Left kidney (tissue), 8 donors: ENCODE measurements at places on chromosomes 2 and 18.
A peak's percentile ranks its signal among the peaks of the same experiment; 100 is the strongest.

DNA sequence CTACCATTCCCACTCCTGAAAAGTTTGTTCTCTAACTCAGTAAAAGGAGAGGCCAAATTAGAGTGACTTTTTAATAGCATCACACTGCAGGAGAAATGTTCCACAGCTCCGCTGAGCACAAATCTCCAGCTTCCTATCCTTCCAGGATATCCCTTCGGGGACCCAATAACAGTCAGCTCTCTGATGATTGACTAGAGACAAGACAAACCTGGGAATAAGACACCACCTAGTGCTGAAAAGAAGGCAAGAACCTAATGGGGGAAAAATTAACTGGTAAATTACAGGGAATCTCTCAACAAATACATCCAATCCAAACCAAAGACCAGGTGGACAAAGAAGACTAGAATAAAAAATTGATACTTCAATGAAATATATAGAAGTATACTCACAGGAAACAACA, 977.1 kb upstream of the SOX11 start:
- DNase-seq = no peak

- DNase-seq = no peak
These were observed 379.4 kb downstream of the TNS1 start for GRCh38 chr2:217623281-217623912.

DNA sequence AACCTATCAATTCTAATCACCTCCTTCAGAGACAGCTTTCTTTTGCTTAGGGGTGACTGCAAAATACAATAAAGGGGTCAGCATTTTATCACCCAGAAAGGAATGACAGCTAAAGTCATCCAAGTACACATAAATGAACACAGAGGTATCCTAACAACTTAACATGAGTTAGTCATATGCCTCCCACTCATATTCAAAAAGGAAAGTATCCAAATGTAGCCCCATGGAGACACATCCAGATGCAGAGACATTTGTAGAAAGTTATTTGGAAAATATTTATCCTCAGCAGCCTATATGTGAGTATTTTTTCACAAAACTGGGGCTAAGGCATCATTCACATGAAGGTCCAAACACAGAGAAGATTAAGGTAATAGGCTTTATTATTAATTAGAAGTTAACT, 1579.7 kb upstream of the SLC39A10 start:
- no peak for DNase-seq

- no peak for DNase-seq
These were observed 170.4 kb upstream of the SESTD1 start for GRCh38 chr2:179435000-179435399.

DNA sequence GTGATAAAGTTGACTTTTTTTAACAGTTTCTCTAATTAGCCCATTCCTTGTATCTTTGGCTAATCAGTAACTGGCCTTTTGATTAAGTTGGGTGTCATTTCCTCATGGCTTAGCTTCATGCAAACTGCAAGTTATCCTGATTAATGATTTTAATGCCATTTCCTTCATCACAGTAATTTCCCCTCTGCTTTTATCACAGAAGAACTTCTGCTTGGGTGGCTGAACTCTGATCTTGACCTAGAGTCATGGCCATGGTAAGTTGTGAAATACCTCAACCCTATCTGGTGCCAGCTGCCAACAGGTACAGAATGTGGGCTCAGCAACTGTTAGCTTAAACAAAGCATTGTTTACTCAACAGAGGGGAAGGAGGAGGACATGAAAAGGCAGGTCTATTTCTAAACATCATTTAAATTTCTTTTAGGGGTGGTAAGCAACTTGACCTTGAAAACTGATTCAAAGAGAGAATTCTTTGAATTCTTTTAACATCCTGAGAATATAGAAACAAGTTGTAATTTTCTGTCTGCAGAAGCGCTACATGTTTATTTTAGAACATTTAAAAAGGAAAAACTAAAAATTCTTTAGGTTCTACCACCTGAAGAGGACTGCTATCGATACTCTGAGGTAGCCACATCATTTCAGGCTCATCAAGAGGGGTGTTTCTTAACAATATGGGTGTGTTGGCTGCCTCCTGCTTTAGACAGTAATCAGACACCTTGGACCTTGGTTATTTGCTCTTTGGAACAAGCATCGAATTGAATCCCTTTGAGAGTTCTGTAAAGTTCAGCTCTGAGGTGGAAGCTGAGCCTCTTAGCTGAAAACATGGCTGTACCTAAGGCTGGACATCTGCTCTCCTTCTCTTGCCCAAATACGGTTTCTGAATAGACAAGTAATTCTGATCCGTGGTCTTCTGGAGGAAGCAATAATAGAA, 39.7 kb downstream of the ANXA4 start:
- DNase-seq = no peak

- DNase-seq = no peak
These were observed 1.8 kb downstream of the CBLN2 start for GRCh38 chr18:72542342-72542741.

DNA sequence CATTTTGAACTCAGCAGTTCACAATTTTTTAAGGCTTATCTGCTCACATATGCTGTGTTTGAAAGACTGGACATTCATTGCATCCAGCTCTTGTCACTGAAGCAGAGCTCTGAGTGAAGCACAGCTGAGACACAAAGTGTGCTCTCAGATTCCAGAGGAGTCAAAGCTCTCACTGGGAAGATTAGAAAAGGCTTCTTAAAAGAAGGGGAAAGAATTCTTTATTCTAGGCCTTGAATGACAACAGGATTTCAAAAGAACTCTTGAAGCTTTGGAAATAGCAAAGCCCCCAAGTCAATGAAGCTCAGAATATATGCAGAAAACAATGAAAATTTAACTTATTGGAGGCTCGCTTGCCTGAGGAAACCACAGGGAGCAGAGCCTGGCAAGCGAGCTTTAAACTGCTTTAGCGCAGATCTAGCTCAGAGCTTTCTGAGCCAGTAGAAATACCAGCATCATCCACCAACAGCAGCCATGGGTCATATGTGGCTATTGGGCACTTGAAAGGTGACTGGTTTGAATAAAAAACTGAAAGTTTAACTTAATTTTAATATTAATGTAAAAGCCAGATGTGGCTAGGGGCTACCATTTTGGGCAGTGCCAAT, 369.7 kb downstream of the OSR1 start:
- no peak for DNase-seq

DNA sequence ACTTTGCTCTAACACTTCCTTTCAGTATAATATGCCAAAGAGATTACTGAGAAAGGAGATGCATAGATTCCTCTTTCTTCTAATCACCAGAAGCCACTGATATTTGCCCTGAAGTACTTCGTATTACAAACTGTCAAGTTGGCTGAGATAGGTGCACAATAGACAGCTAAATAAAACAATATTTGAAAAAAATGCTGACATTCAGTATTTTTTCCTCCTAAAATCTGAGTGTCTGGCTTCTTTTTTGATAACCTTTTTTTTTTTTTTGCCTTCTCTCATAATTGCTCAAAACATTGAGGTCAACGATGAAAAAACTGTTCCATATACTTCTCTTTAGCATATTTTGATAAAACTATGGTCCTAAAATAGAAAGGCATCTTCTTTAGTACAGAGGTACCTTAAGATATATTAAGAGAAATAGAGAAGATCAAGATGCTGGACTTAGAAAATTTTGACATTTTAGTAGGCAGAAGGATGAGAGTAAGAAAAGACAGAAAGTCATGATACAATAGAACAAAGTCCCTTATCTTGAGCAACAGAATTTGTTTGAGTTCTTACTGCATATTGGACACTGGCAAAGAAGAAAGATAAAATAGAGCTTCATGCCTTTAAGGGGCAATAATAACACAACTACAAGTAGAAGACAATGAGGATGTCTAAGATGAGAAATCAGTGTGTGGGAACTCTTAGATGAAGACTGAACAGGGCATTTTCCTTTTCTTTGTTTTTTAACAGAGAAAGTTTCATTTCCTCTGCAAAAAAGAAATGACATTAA, 220.7 kb downstream of the PTH2R start:
- DNase-seq = no peak

DNA sequence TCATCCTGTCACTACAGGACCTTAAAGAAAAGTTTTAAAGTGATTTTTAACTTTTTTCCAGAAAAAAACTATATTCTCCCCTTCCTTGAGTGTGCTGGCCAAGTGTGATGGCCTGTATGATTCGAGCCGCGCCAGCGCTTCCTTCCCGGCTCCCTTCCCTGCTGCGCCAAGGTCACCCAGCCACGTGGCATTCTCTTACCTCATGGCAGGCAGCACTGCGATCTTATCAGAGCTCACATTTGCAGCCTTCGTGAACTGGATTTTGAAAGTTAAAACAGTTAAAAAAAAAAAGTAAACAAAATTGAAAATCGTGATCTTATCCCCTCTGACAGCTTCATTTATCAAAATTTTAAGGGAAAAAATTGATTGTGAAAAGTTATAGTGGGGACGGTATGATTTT, 279.8 kb downstream of the PTGR3 start:
- no peak for DNase-seq

GRCh38 chr2:108169982-108170625, 69.7 kb upstream of the SULT1C3 start:
- peak; percentile 41 for DNase-seq

DNA sequence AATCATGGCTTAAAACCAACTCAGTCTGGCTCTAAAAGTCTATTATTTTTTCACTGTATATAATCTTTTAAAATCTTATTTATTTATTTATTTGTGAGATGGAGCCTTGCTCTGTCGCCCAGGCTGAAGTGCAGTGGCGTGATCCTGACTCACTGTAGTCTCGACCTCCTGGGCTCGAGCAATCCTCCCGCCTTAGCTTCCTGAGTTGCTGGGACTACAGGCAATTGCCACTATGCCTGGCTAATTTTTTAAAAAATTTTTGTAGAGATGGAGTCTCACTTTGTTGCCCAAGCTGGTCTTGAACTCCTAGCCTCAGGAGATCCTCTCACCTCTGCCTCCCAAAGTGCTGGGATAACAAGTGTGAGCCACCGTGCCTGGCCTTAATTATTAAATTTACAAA, 14.5 kb downstream of the GORASP2 start:
- DNase-seq = no peak

DNA sequence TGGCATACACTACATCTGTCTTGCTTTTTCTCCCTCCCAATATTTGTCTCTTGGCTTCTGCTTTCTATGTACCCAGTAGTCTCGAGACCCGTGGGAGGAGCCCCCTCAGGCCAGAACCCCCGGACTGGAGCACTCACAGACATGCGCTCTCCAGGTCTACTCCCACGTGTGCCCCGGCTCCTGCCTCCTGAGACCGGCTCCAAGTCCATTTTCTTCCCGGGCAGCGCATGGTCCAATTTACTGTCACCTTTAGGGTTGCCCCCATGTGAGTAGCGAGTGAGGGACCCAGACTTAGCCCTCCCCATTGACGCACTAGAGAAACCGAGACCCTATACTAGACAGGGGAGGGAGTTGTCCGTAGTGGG, 11.8 kb upstream of the TEX51 start:
- no peak for DNase-seq

DNA sequence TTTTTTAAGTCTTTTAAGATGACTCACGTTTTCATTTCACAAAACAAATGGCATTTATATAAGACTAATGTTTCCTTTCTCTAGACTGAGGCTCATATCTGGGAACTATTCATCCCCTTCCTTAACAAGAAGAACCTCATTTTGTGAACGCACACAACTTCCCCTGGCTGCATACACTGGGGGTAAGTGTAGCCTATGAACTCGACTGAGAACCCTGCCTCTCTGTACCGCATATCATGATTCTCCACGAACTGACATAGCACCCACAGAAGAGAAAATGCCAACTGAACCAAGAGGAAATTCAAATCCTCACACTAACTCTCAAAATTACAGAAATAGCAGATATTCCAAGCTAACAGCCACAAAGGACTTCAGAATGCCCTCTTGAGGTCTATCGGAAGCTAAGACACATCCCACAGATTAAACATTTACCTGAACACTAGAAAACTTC, 236.7 kb downstream of the TCF4 start:
- no peak for DNase-seq

DNA sequence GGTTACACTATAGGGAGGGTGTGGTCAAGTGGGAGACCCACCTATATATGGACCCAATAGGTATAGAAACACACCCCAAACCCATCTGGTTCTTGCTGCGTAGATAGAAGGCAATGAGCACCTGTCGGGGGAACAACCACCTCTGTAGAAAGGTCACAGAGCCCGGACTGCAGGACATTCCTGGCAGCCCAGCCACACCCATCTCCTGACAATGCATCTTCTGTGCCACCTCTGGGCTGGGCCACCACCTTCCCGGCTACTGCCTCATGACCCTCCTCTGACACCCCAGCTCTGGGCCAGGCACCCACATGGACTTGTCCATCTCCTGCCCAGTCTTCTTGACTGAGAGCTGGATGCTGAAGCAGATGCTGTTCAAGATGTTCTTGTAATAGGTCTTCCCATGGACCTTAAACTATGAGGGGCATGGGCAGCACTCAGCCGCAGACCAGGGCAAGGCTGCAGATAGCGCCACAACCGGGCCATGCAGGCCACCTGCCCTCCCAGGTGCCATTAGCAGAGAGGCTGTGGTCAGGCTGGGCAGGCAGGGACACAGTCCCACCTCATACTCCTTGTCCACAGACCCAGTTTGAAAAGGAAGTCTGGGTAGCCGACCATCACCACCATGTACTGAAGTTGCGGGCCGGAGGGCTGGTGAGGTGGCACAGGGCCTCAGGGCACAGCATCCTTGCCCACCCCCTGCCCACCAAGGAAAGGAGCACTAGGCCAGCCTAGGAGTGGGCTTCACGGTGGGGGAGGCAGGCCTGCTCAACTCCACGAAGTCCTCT, 9.3 kb downstream of the ALPG start:
- no peak for DNase-seq

- no peak for DNase-seq
These were observed 1.5 kb downstream of the RAX start for GRCh38 chr18:59271606-59272220.

DNA sequence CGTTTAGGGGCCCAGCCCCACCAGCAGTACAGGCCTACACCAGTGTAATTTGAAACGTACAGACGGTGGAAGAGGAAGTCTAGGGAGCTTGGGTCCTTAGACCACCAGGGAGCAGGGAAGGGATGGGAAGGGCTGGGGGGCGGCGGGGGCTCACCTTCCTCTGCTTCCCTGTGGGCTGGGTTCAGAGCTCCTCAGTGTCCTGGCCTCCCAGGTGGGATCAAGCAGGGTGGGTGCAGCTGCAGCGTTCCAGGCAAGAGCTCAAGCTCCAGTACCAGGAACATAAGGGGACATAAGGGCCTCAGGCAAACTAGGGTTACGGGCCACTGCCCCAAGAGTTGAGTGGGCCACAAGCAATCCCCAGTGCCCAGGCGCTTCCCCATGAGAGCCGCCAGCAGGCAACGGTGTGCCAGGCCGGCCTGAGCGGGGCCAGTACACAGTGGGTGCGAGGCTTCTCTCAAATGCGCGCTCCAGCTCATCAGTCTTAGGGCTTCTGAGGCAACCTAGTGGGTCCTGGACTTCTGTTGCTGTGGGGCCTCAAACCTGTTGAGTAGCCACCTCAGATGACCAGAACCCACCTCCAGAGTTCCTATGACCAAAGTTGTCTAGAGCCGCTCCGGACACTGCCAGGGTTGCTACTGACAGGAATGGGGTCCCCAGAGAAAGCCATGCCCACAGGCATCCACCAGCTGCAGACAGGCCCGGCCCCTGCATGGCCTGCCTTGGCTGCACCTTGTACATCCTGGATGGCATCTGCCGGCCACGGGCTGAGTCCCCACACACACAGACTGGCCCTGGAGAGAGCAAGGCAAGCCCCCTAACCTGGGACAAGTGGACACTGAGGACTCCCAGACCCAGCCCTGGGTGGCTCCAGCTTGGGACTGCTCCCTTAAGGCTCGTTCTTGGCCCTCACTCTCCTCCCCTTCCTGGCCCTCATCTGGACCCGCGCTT, 5.2 kb downstream of the ANKRD23 start:
- DNase-seq = no peak

GRCh38 chr2:27211241-27211942, 449 bp upstream of the ATRAID start:
- no peak for DNase-seq
